ENCODE measurements at places on chromosomes 3 and 15. TPM values are rescaled to one million over a fixed set of nuclear protein-coding genes. Genes with fewer than 3 reads are reported as not detected.

Gene NEO1
- total RNA-seq, result 41.0 TPM

Gene FAM227B
- 8.2 TPM for total RNA-seq

Gene ZNF860
- total RNA-seq, result 1.9 TPM

Gene FBXL2
- total RNA-seq, result 14.0 TPM

Gene A4GNT
- not detected for total RNA-seq

Gene ST8SIA2
- total RNA-seq, result 12.7 TPM

Gene CHRD
- 33.5 TPM for total RNA-seq

Gene SERPINI2
- total RNA-seq, result 2.2 TPM

Gene UPK1B
- 9.4 TPM for total RNA-seq
